ENCODE measurements at places on chromosomes 1 and 21.
A peak's percentile ranks its signal among the peaks of the same experiment; 100 is the strongest.

GRCh38 chr1:180229483-180230415, at the start of gene LHX4:
TSS of gene LHX4 (plus strand) at chr1:180230264. CDS start at chr1:180230530, 266 bp downstream.
- peaks cover 3% of the 10 kb centered on the region for H3K36me3 ChIP-seq
- peaks cover 10% of the 10 kb centered on the region for H3K4me1 ChIP-seq
- no peak within 1 kb of the TSS for H3K27ac ChIP-seq
- H3K4me3 ChIP-seq = peak within 1 kb of the TSS; percentile 85
- no peak for DNase-seq

DNA sequence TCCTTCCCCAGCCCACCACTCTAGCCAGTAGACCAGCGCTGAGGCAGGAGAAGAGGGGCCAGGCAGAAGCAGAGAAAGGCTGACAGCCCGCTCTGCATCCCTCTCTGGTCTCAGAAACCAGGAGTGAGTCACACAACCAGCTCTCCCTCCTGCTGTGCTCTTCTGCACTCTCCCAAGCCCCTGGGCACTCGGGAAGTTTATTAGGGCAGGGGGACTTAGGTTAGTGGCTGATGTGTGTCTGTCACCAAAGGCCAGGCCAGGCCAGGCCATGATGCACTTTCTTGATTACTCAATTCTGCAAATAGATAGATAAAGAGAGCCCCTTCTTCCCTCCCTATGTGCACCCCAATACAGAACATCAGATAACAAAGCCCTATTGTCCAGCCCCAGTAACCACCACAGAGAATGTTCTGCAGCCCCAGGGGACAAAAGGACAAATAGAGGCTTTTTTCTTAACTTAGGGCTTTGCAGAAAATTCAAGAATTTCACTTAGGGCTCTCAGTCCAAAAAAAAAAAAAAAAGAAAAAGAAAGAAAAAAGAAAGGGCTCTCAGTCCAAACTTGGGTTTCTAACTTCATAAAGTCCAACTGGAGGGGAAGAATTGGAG, 52.9 kb upstream of the CNTN2 start:
- H3K4me3 ChIP-seq = no peak overlapping the region
- no peak for DNase-seq
- H3K27ac ChIP-seq = no peak overlapping the region
- H3K4me1 ChIP-seq = peaks cover 11% of the 10 kb centered on the region
- peaks cover 2% of the 10 kb centered on the region for H3K36me3 ChIP-seq
- H3K27me3 ChIP-seq = peaks cover 47% of the 10 kb centered on the region

DNA sequence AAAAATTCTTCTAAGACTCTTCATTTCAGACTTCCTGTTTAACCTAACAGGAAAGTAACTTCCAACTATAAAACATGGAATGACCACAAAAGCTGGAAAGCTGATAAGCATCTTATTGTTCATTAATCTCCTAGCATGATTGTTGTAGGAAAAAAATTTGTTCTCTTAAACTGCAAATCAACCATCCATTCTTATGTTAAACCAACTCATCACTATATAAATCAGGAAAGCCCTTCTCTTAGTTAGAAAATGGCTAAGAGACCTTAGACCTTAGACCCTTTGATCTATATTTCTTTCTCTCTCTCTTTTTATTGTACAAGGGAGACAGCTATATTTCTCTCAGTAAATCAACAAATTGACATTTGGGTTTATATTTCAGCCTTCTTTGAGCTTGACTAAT, 101.4 kb downstream of the UBE2U start:
- no peak for DNase-seq
- no peaks in the 10 kb centered on the region for H3K4me1 ChIP-seq
- H3K4me3 ChIP-seq = no peak overlapping the region
- H3K27ac ChIP-seq = no peak overlapping the region

DNA sequence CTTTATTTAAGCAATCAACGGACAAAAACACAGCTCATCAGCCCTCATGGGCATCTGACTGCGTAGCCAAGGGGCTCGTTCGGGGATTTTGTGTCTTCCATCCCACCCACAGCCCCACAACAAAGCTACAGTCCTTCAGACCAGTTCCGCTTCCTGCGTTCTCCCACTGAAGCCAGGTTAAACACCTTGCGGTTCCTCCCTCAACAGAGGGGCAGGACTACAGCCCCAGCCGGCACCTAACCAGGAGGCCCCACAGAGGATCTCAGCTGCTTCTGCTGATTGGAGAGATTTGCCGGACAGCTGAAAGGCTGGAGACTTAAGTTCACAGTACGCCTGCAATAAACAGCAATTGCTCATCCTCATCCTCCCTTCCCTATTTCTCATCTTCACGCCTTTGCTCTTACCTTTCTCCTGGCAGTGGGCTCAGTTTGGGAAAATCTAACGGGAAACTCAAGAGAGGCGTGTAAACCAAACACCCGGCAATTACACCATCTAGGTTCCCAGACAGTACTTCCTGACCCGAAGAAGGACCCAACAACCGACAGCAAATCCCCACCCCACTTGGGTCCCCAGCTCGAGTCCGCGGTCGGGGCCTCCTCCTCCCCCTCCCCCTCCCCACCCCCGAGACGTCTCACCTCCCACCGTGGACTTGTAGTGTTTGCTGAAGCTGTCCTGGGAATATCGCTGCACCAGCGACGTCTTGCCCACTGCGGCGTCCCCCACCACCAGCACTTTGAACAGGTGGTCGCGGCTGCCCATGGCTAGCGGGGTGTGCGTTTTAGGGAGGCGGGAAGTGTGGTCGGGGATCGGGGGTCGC, 876 bp downstream of the RAB29 start:
- peak overlapping the region; percentile 99 for H3K4me3 ChIP-seq
- peak overlapping the region; percentile 97 for H3K27ac ChIP-seq
- H3K27me3 ChIP-seq = no peaks in the 10 kb centered on the region
- H3K4me1 ChIP-seq = peaks cover 45% of the 10 kb centered on the region
- DNase-seq = peak; percentile 21
- peaks cover 4% of the 10 kb centered on the region for H3K36me3 ChIP-seq
